Neural progenitor cell (in vitro differentiated cells): ENCODE measurements at places on chromosomes 11 and 22. TPM values are rescaled to one million over a fixed set of nuclear protein-coding genes. Genes with fewer than 3 reads are reported as not detected.

MOGAT2 gene
- total RNA-seq = 0.09 TPM in 1 of 2 replicates, not detected in the other

DNA sequence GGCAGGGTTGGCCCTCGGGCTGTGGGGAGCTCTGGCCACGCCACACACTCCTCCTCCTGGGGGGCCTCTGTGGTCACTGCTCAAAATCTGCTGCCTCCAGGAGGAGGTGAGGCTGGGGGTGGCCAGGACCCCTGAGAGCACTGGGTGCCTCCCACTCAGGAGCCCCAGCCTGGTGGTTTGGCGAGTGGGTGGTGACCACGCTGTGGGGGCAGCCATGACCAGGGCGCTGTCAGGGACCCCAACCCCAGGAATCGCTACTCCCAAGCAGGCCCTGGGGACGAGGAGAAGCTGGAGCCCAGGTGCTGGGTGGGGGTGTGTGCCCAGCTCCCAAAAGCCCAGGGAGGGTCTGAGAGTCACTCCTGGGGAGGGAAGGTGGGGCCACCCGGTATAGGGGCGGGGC is 30.1 kb downstream of the TSPAN4 start:
- no peak overlapping the region for H3K4me3 ChIP-seq
- DNase-seq = no peak
- H3K27me3 ChIP-seq = no peaks in the 10 kb centered on the region

DNA sequence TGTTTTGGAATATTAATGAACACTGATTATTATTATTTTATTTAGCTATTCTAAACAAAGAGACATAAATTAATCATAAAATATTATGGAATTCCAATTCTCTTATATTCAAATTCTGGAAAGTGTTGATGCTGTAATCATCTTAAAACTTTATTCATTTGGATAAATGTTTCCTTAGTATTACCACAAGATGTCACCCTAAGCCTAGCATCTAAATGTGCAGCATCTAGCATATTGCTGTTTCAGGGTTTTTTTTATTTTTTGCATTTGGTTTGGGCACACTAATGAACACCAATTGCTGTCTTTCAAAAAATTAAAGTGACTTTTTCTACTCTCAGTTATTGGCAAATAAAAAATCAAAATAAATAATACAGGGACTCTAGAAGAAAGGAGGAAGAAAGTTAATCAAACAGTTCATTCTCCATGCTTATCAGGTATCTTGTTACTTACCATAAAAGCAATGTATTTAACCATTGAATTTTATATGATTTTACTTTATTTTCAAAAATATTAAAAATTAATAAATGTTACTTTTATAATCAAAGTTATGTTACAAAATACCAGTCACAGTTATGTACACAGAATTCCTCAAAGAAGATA is 31.8 kb downstream of the DLG2 start:
- DNase-seq = peak; percentile 53
- H3K27me3 ChIP-seq = no peaks in the 10 kb centered on the region
- H3K4me1 ChIP-seq = no peaks in the 10 kb centered on the region
- no peaks in the 10 kb centered on the region for H3K36me3 ChIP-seq
- no peak overlapping the region for H3K4me3 ChIP-seq
- H3K27ac ChIP-seq = no peak overlapping the region

GRCh38 chr11:132258875-132259274 is 888.5 kb downstream of the NTM start:
- H3K27ac ChIP-seq = no peak overlapping the region
- H3K4me3 ChIP-seq = no peak overlapping the region
- H3K27me3 ChIP-seq = no peaks in the 10 kb centered on the region
- H3K36me3 ChIP-seq = no peaks in the 10 kb centered on the region
- H3K4me1 ChIP-seq = peaks cover 10% of the 10 kb centered on the region

DNA sequence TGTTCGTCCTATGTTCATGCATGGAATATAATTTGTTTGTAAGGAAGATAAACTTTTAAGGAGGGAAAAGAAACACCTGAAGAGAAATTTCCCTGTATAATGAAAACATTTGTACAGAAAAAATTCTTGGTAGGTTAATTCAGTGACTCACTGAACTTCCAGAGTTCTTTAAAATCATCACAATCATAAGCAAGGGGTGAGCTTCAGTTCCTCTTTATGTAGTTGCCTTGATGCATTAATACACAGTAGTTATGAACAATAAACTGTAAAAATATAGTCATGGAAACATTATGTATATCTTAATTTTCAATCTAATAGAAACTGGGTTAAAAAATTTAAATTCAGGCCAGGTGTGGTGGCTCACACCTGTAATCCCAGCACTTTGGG is 1.1 kb upstream of the C11orf65 start:
- no peak overlapping the region for H3K27ac ChIP-seq
- DNase-seq = no peak
- no peaks in the 10 kb centered on the region for H3K27me3 ChIP-seq
- no peak overlapping the region for H3K4me3 ChIP-seq

DNA sequence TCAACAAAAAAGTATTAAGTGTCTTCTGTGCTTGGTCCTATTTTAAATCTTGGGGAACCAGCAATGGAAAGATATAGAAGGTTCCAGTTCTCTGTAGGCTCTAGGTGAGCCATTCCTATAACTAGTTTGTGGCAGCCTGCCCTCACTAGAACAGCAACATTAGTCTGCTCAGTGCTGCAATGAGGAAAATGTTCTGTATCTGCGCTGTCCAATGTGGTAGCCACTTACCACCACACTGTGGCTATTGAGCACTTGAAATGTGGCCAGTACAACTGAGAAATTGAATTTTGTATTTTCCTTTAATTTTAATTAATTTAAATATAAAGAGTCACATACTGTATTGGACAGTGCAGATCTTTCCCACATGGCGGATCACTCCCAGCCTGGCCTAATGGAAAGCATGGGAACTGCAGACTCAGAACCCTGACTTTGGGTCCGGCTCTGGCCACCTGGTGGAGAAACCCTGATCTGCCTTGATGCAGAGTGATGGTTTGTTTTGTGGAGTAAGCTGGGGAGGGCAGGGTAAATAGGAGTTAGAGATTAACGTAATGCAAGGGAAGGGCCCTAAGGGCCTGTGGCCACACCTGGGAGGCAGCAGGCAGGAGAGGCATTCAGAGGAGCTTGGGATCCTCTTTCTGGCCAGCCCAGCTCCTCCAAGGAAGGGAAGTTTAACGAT is 101.0 kb downstream of the ME3 start:
- no peak overlapping the region for H3K27ac ChIP-seq
- no peaks in the 10 kb centered on the region for H3K27me3 ChIP-seq
- no peak overlapping the region for H3K4me3 ChIP-seq
- DNase-seq = peak; percentile 70
- H3K36me3 ChIP-seq = no peaks in the 10 kb centered on the region
- peaks cover 15% of the 10 kb centered on the region for H3K4me1 ChIP-seq

OR52I1 gene
- not detected in 2 replicates for total RNA-seq

TTC36 gene
- total RNA-seq = 0.62 TPM in 1 of 2 replicates, not detected in the other

DNA sequence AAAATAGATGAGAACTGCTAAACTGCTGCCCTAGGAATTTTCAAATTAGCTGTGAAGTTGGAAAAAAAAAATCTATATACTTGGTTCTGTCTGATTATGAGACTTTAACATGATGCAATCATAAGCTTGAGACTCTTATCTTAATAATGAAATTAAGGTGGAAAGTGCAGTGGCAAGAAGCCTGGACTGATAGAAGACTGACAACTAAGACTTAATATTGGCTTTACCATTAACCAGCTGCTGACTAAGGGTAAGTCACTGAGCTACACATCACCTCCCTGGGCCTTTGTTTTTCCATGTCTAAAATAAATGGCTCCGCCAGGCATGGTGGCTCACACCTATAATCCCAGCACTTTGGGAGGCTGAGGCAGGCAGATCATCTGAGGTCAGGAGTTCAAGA is 56.9 kb downstream of the SLC35F2 start:
- H3K27ac ChIP-seq = no peak overlapping the region
- no peaks in the 10 kb centered on the region for H3K4me1 ChIP-seq
- no peak overlapping the region for H3K4me3 ChIP-seq
- no peaks in the 10 kb centered on the region for H3K27me3 ChIP-seq
- no peak for DNase-seq
- H3K36me3 ChIP-seq = no peaks in the 10 kb centered on the region

GRCh38 chr11:71086687-71087258 is 165.6 kb downstream of the SHANK2 start:
- H3K27ac ChIP-seq = no peak overlapping the region
- H3K36me3 ChIP-seq = no peaks in the 10 kb centered on the region
- H3K27me3 ChIP-seq = no peaks in the 10 kb centered on the region
- peak; percentile 82 for DNase-seq
- H3K4me1 ChIP-seq = no peaks in the 10 kb centered on the region

DLG2 gene
- total RNA-seq = 7.5 and 8.1 TPM in 2 replicates

OR52H1 gene
- total RNA-seq = not detected in 2 replicates

KDM4D gene
- 4.8 and 6.8 TPM in 2 replicates for total RNA-seq

DNA sequence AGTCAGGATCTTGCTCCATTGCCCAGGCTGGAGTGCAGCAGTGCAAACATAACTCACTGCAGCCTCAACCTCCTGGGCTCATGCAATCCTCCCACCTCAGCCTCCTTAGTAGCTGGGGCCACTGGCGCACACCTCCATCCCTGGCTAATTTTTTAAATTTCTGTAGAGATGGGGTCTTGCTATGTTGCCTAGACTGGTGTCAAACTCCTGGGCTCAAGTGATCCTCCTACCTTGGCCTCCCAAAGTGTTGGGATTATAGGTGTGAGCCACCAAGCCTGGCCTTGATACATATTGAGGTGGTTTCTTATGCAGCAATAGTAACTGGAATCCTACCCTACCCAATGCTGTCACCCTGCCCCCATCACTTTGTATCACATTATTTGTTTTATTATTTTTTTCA is 32.4 kb downstream of the SCUBE1 start:
- no peak for DNase-seq
- no peak overlapping the region for H3K4me3 ChIP-seq
- H3K36me3 ChIP-seq = no peaks in the 10 kb centered on the region
- no peak overlapping the region for H3K27ac ChIP-seq
- H3K4me1 ChIP-seq = peaks cover 36% of the 10 kb centered on the region
- H3K27me3 ChIP-seq = no peaks in the 10 kb centered on the region
